ENCODE measurements at places on chromosomes 6 and 20.

GRCh38 chr6:49826743-49827406 lies 39.5 kb downstream of the CRISP1 start:
- DNase-seq: no peak

- no peak for DNase-seq
Measured at GRCh38 chr6:10655508-10656055, 38.8 kb downstream of the C6orf52 start.

- DNase-seq: no peak
Measured at GRCh38 chr6:28880894-28881780, 42.6 kb downstream of the TRIM27 start.

DNA sequence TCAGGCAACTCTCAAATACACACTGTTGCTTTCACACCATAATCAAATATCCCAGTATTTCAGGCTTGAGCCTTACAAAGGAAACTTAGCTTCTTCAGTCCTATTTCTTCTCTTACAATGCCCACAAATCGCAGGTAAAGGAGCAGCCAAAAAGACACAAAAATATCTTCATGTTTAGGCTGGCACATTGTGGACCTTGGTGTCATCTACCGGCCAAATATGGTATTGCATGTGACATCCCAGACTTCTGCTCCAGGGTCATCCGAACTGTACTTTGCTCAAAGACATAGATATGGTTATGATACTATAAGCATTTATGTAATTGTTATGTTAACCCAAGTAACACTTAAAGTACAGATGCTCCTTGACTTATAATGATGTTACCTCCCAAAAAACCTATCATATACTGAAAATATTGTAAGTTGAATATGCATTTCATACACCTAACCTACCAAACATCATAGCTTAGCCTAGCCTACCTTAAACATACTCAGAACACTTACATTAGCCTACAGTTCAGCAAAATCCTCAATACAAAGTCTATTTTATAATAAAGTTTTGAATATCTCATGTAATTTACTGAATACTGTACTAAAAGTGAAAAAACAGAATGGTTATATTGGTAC lies 4.6 kb downstream of the OR2H2 start:
- no peak for DNase-seq

DNA sequence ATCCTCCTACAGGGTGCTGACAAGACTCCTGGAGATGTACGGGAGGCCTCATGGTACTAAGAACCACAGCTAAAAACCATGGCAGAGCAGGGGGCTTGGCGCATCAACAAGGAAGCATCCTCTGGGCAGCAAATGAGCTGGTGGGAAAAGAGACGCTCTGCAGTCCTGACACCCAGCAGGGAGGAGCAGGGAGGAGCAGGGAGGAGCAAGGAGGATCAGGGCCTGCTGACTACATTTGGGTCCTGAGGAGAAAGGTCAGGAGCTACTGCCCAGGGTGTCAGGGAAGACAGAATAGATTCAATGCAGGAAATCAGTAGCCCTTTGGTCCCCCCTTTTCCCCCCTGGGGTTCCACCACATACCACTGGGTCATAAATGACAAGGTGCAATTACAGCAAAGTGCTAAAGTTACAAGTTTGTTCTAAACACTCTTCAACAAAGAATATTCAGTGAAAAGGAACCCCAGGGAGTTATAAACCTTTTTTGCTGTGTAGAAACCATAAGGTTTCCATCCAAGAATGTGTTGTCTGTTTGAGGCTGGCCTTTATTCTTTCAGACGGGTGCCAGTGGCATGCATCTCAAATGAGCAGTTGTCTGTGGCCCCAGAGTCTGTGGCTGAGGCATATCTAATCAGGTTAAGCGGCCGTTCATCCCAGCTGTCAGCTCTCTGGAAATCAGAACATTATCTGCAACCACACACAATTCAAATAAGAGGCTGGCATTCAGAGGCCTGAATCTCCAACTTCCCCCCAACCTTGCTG lies 325.0 kb downstream of the CDC5L start:
- DNase-seq: no peak

- DNase-seq: no peak
Measured at GRCh38 chr20:19285436-19285835, 73.0 kb downstream of the SLC24A3 start.

DNA sequence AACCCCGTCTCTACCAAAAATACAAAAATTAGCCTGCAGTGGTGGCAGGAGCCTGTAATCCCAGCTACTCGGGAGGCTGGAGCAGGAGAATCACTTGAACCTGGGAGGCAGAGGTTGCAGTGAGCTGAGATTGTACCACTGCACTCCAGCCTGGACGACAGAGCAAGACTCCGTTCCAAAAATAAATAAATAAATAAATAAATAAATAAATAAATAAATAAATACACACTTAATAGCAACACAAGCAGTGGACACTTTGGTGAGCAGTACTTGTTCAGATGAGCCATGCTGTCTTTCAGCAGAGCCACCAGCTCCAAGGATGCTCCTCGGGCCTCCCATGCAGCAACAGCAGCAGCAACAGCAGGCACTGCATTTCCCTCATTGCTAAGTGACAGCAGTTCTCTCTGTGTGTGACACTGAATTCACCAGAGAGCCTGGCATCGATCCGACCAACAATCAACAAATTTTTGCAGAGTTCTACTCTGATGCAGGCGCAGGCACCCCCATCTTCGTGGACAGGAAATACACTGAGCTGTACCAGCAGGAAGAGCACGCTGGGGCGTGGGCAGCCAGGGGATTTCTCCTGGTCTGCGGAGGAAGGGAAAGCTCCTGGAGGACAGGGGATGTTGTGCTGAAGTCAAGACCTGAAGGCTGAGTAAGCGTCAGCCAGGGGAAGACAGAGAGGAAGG lies 54.0 kb upstream of the SNX9 start:
- DNase-seq: no peak

GRCh38 chr6:148898376-148899014 lies 151.7 kb downstream of the UST start:
- no peak for DNase-seq

DNA sequence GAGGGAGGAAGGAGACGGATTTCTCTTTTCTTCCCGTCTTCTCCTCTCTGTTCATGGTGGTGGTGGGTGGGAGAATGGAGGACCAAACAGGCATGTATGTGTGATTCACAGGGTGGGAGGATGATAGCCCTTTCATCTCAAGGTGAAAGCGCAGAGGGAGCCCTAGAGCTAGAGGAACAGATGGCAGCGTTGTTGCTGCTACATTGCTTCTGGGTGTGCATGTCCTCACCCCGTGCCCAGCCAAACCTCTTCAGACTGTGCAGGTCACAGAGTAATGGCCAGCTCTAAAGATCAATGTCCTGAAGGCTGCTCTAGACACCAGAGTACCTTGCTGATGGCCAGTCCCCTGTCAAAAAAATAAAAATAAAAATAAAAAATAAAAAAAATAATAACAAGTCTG lies 301.8 kb downstream of the TBC1D7 start:
- no peak for DNase-seq

DNA sequence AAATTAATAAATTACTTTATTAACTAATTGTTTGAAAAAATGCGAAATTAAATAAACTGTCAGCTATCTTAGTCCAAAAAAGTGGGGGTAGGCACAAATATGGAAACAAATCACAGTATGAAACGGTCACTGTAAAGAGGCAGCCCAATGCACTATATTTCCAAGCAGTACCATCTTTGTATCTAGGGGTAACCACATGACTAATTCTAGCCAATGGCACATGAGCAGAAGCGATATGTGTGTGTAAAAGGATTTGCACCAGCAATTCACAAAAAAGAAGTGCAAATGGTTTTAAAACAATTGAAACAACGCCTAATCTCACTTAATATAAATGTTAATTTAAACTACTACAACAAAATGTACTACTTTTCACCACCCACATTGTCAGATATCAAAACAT lies 164.9 kb upstream of the PRND start:
- no peak for DNase-seq

GRCh38 chr20:8423482-8423881 lies 291.4 kb downstream of the PLCB1 start:
- DNase-seq: no peak

- no peak for DNase-seq
Measured at GRCh38 chr6:96775727-96776400, 61.4 kb downstream of the GPR63 start.

- no peak for DNase-seq
Measured at GRCh38 chr6:131317516-131317915, 182.2 kb downstream of the AKAP7 start.

DNA sequence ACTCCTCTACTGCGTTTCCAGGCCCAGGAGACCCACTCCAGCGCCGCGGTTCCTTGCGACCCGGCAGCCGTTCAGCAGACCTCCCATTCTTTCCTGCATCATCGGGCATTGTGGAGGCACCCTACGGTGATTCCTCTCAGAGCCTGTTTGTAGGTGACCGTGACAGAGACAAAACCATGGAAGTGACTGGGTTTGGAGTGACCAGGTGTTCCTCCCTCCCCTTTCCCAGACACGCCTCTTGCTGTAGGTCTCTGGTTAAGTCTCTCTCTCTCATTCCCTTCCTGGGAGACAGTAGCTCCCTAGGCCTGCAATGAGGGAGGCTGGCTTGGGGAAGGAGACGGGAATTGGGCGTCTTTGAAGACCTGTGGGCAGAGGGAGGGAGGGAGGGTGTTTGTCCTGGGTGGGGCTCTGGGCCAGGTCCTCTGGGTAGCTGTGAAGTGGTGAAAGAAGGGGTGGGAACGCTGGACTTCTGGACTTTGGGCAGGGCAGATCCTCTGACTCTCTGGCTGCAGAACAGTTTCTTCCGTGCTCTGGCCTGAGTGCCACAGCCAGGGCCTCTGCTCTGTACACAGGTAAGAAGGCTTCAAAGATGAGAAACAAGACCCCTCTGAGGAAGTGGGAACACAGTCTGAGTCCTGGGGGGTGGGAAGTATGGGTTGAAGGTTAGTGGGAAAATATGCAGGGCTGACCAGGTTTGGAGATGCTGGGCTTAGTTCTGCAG lies 763 bp downstream of the KLC4 start:
- DNase-seq: no peak

- DNase-seq: no peak
Measured at GRCh38 chr20:24984961-24985640, 7.5 kb downstream of the APMAP start.

DNA sequence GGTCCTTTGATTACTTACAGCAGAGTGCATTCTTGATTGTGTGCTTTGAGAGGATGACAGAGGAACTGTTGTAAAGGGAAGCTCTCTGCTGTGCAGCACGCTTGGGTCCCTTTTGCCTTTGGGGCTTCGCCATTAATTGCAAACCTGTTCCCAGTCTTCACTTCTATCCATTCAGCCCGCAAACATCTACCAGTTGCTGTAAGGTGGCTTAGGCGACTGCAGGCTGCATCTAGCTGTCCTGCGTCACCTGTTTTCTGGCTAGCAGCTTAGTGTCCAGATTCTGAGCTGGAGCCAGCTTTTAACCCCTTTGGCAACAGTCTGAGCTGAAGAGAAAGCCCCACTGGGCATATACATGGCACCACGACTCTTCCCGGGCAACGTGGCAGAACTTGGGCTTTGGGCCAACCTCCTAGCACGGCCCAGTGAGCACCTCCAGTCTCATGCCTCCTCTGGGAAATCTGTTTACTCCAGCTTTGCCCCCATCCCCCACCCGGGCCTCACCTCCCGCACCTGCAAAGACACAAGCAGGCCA lies 2.5 kb upstream of the FASTKD5 start:
- no peak for DNase-seq

- DNase-seq: no peak
Measured at GRCh38 chr6:4364172-4364571, 228.8 kb upstream of the ECI2 start.

DNA sequence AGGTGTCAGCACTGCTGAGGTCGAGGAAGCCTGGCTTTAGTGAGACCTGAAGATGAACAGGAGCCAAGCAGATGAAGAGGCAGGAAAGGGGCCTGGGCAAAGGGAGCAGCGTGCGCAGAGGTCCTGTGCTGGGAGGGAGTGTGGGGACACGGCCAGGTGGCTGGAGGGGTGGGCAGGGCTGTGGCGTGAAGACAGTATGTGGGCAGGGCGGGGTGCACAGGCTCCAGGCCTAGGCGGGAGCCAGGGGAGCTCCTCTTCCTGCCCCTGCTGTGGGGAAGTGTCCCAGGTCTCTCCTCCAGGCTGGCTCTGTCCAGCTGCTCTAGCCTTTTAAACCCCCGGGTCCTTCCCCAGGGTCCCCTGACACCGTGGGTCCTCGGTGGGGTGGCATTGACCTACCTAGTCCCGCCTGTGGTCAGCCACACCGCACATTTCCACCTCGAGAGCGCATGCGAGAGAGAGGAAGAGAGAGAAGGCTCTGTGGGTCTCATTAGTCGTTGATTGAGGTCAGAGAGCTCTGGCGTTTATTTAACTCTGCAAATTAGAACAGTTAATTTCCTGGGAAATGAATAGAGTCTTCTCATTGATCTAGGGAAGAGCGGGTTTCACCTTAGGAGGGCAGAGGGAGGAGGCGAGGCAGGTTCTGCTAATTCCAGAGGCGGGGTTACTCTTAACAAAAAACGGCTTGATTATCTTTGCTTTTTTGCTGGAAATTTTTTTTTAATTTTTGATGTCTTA lies 68.8 kb downstream of the CDH4 start:
- no peak for DNase-seq

DNA sequence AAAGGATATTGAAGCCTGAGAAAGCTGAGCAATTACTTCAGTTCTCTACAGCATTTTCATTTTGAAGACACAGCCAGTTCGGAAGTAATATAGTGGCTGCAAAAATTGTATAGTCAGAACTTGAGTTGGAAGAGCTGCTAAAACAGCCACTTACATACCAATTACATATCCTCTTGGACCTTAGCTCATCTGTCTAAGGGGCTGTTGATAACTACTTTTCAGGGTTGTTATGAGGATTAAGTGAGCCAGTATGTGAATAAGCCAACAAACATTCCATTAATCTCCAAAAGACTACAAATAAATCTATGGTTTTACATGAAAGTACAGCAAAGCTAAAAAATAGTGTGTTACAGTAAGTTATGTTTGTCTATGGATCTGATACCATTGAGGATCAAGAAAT lies 59.7 kb downstream of the TMEM200A start:
- no peak for DNase-seq

DNA sequence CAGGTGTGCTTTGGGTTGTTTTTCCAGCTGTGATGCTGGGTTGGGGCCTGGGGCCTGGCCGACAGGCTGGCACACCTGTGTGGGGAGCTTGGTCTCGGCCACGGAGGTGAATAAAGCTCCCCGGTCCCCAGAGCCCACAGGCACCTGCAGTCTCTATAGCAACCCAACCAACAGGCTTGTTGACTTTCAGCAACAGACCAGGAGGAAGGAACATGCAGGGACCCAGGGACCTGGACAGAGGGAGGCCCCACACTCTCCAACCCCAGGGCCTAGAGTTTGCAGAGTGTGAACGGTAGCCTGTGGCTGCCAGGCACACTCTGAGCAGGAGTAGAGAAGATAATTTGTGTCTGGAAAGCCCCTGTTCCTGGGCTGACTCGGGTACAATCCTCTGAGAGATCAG lies 14.6 kb upstream of the SYNJ2 start:
- DNase-seq: no peak

- no peak for DNase-seq
Measured at GRCh38 chr20:41072190-41072863, 43.7 kb downstream of the TOP1 start.

GRCh38 chr20:16714242-16714641 lies 15.6 kb upstream of the SNRPB2 start:
- DNase-seq: no peak

DNA sequence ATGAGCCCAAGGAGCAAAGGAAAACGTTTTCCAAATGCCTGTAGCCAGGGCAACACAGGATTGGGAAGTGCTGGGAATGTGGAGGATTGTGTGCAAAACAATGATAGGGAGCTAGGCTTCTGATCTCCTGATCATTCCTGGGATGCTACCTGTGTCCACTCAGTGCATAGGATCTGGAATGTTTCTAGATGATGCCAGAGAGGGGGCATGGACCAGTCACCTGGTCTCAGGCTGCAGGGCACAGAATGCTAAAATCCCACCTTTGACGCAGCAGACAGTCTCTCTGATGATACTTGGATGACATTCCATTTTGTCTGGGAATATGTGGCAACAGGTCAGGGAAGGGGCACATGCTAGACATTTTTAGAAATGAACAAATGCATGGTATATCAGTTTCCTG lies 128.9 kb downstream of the CLIC5 start:
- no peak for DNase-seq
